ENCODE measurements at places on chromosomes 13 and 19.

DNA sequence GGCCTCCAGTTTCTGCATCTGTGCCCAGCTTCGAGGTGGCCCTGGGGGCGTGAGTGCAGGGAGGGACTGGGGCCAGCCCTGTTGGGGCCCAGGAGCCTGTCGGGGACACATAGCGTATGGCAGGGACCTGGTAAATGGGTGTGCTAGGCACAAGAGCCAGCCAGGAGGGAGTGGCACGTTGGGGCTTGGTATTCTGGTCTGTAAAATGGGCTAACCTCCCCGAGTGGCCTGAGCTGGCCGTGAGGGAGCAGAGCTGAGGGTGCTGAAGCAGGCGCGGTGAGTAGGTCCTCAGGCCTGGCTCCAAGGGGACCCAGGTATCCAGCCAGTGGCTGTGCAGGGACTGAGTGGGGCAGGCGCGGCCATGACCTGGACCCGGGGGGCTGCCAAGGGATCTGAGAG lies 4.3 kb downstream of the PTOV1 start:
- DNase-seq = no peak

- no peak for DNase-seq
These were observed 7.5 kb downstream of the ZNF331 start for GRCh38 chr19:53545271-53546065.

DNA sequence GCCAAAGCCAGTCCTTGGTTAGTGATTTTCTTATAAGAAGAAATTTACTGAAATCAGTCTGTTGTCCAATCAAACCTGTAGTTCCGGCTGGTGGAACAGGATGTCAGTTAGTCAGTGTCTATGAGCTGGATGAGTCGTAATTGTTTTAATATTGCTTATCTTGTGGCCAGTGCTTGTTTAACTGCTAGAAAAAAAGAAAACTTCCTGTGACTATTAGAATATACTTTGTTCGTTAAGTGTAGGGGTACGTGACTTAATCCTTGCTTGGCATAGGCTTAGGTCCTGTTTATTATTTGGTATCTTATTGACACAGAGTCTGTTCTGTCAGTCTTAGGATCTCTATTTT lies 1484.8 kb upstream of the MIR17HG start:
- no peak for DNase-seq

DNA sequence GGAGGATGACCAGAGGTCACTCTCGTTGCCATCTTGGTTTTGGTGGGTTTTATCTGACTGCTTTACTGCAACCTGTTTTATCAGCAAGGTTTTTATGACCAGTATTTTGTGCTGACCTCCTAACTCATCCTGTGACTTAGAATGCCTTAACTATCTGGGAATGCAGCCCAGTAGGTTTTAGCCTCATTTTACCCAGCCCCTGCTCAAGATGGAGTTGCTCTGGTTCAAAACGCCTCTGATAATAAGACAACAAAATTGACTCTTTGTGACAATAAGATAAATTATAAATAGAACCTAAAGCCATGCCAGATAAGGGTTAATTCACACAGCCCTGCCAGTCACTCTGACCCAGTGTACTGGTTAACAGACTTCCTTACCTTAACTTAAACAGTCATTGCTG lies 267.7 kb upstream of the MAB21L1 start:
- DNase-seq = no peak

GRCh38 chr19:13778847-13779246 lies 4.6 kb downstream of the C19orf53 start:
- DNase-seq = no peak

DNA sequence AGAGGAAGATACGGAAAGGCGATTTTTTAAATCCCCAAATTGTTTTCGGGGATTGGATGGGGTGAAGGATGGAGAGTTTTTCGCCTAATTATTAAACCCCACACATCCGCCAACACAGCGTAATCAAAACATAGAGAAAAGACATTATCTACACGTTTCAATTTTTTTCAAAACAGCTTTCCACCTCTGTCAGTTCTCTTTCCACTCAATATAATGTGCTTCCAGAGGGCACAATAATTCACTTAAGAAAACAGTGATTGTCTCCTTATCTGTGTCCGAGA lies 435 bp upstream of the OBI1 start:
- no peak for DNase-seq

- DNase-seq = no peak
These were observed 19.8 kb downstream of the ZNF583 start for GRCh38 chr19:56423985-56424353.

GRCh38 chr19:22601906-22602630 lies 32.1 kb upstream of the ZNF492 start:
- DNase-seq = no peak

- no peak for DNase-seq
These were observed 17.5 kb upstream of the HTR2A start for GRCh38 chr13:46914341-46914740.

GRCh38 chr13:98664924-98665637 lies 87.4 kb downstream of the SLC15A1 start:
- DNase-seq = no peak

DNA sequence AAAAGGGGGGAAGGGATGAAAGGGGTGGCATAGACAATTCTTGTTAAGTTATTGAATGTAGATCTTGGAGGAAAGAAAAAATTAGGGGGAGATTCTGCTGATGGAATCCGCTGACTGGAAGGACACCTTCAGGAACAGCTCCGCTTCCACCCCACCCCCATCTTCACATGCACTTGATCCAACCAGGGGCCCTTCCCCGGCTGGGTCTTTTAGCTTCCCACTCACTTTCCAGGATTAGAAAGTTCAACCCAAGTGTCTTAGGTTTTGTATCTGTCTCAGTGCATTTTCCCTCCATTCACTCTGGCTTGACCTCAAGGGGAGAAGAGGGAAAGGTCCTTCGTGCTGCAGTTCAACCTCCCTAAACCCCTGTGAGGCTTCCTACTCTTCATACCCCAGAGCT lies 141.4 kb downstream of the IRS2 start:
- no peak for DNase-seq

DNA sequence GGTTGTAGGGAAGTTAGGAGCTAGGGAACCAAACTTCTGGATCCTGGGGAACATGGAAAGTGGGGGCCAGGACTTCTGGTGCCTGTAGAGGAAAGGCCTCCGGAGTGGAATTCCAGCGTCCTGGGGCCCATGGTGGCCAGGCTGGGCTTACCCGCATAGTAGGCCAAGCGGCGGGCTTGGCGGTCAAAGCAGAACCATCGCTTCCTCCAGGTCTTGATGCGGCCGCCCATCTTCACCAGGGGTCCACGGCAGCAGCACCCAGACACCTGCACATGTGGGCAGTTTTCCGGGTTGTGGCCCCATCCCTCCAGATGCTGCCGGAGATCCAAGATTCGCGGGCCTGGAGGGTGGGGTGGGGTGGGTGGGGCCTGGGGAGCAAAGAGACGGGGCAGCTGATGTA lies 13.8 kb upstream of the LYPD3 start:
- DNase-seq = no peak

GRCh38 chr13:33758113-33758512 lies 59.8 kb upstream of the RFC3 start:
- DNase-seq = no peak

- no peak for DNase-seq
These were observed 2.0 kb downstream of the GGN start for GRCh38 chr19:38385804-38386257.

GRCh38 chr13:66520511-66521355 lies 709.4 kb downstream of the PCDH9 start:
- no peak for DNase-seq

DNA sequence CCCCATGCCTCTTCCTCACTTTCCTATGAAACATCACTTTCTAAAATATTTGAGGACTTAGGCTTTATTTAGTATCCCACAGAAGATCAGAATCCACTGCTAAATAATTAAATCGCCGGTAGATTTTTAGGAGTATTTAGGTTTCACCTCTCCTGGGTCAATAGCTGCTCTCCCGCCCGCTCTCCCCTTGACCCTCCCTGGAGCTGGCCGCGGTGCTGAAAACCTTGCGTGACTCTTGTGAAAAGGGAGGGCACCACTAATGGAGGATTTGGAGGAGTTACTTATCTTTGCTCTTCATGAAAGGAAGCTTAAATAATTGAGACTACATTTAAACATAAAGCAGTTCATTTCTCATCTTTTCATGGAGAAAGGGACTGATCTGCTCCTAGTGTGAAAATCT lies 14.1 kb downstream of the POU4F1 start:
- no peak for DNase-seq

DNA sequence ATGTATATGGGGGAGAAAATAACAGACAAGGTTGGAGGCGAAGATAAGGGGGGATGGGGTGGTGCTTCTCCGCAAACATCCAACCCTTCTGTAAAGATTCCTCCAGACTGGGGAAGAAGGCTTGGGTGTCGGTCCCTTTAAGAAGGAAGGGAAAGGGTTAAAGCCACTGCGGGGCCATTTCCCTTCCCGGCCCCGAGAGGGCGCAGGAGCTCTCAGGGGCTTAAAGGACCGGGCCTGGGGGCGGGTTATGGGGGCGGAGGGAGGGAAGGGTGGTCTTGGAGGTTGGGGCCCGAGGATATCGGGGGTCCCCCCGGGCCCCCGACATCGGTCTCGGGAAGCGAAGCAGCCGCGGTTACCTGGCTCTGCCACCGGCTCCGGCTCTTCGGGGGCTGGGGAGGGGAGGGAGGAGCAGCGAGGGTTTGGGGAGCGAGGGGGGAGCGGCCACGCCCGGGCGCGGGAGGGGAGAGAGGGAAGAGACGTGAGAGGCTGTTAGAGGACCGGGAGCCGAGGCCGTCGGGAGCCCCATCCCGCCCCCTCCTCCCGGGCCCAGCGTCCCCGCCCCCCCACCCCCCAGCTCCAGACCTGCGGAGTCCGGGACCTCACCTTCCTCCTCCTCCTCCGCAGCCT lies 2.8 kb downstream of the TNNT1 start:
- peak; percentile 35 for DNase-seq

DNA sequence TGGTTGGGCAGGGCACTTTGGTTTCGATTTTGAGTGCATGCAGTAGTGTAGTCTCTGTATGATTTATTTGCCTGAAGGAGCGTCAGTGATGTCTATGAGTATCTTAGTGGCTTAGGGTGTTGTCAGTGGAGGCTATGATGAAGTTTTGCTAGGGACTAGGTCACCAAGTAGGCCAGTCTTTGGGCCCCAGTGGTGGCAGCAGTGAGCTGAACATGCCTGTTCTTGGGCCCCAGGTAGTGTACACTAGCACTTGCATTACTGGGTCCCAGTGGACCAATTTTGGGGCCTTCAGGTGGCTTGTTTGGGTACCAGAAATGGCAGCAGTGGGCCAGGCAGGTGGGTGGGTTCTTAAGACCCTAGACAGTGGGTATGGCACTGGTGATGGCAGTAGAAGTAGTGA lies 598.7 kb upstream of the SPRY2 start:
- no peak for DNase-seq

GRCh38 chr19:18895824-18896341 lies at the start of gene CERS1:
Gene CERS1 (minus strand): TSS chr19:18896158. CDS start chr19:18896072, 86 bp downstream.
- no peak for DNase-seq

DNA sequence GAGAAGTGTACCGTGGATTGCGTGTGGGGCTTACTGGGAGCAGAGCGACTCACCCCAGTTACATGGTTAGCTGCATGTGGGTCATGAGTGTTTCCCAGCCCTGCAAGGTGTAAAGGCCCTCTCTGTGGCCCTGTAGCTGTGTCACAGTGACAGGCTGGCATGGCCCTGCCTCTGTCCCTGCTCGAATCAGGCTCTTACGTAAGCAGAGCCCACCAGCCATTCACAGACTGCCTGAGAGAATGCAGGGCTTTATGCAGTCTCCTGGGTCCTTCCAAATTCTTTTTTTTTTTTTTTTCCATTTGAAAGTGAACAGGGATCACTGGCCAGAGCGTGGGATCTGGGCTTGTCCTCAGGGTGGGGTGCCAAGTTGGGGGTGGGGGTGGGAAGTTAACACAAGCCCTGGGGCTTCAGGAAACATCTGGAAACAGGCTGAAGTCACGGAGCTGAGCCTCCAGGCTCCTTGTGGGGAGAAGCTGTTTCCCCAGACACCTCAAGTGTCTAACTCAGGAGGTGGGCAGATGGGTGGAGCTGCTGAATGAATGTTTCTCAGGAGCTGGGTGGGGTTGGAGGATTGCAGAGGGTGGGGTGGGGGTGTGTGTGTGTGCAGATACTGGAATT lies 13.4 kb downstream of the TECR start:
- no peak for DNase-seq

DNA sequence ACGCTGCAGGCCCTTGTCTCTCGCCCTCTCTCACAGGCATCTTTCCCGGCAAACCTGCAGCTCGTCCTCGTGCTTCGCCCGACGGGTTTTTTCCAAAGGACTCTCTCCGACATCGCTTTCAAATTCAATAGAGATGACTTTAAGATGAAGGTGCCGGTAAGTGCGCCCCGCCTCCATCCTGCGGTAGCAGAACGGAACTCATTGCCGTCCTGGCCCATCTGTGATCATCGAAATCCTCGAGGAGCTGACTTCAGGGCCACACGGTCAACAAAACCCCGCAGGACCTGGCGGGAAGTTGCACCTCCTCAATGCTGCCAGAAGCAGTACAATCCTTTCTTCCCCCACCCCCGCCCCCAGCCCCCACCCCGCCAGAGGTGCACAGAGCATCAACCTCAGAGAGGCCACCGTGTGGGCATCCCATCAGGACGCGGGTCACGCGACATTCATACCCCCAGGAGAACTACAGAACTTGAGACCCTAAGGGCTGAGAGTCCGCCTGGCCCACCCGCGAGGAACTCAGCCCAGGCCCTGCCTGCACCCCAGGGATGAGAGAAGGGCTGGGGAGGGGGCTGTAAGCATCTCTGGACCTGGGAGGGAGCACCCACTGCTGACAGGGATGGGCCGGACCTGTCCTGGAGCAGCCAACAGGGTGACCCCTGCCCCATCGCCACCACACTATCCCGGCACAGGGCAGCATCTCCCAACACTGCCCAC lies 44.9 kb upstream of the F7 start:
- no peak for DNase-seq

DNA sequence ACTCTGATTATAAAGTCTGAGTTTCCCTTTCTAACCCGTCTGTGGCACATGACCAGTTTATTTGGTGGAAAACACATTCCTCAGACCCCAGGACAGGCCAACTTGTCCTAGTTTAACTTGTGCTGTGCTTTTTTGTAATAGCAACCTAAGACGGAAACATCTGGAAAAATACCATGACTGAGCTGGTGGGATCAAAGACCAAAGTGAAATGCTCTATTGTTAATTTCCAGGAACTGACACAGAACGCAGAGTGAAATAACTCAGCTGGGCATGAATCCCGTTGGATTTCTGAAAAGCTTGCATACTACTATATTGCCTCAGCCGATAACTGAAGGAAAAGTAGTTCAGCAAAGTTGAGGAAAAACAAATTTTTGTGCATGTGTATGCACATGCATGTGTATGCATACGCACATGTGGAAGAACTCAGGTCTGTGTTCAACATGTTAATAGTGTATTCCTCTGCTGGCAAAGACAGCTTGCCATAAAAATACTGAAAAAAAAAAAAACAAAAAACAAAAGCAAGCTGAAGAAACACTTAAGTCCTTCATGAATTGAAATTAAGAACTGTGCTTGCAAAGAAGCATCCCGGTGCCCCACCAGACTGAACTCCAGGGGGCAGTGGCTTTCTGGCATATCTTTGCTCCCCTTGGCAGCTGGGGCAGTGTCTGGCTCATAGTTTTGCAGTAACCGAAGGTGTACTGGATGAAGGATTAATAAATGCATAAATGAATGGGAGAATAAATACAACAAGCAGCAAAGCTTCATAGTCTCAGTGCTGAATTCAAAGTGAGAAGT lies 187.8 kb downstream of the LHFPL6 start:
- DNase-seq = no peak

Measured in NCI-H1048 (cell line).